ENCODE measurements at places on chromosomes 2 and 18. TPM values are rescaled to one million over a fixed set of nuclear protein-coding genes. Genes with fewer than 3 reads are reported as not detected.
A peak's percentile ranks its signal among the peaks of the same experiment; 100 is the strongest.

- DNase-seq, result no peak
Observed at GRCh38 chr2:85215081-85215447, 81.9 kb downstream of the TCF7L1 start.

DNA sequence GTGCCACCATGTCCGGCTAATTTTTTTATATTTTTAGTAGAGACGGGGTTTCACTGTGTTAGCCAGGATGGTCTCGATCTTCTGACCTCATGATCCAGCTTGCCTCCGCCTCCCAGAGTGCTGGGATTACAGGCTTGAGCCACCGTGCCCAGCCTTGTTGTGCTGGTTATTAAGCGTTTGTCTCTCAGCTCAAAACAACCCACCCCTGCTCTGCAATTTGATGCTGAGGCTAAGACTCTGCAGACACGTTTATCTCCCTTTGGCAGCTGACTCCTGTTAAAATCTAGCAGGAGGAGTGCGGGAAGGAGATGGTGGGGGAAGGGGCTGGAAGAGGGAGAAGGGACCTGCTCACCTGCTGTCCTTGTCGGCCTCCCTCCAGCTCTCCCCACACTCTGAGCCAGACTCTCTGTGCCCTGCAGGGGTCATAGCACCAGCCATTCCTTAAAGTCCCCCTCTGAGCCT, 29.9 kb upstream of the IMPA2 start:
- DNase-seq, result no peak

- no peak for DNase-seq
Observed at GRCh38 chr2:86646329-86646728, 22.7 kb upstream of the RNF103 start.

Gene RGPD4
- not detected for polyA plus RNA-seq

GRCh38 chr18:48109961-48110493, 179.6 kb upstream of the SMAD2 start:
- no peak for DNase-seq

DNA sequence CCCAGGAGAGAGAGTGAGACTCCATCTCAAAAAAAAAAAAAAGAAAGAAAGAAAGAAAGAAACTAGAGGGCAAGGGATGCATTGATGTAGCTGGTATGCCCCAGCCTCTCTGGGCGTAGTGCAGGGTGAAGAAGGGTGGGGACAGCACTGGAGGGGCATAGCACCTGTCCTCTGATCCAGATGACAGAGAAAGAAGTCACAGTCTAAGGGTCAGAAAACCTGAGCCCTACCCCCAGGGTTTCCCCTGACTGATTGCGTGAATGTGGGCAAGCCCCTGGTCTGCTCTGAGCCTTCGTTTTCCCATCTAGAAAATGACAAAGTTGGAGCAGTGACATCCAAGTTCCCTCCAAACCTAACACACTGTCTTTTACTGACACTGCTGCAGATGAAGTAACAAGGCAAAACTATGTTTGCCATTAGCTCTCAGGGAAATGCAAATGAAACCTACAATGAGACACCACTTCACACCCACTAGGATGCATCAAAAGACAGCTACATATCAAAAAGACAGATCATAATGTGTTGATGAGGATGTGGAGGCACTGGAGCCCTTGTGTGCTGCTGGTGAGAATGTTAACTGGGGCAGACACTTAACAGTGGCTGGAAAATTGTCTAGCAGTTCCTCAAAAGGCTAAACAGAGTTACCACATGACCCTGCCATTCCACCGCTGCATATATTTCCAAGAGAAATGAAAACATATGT, 19.5 kb upstream of the YWHAQ start:
- DNase-seq, result no peak

DNA sequence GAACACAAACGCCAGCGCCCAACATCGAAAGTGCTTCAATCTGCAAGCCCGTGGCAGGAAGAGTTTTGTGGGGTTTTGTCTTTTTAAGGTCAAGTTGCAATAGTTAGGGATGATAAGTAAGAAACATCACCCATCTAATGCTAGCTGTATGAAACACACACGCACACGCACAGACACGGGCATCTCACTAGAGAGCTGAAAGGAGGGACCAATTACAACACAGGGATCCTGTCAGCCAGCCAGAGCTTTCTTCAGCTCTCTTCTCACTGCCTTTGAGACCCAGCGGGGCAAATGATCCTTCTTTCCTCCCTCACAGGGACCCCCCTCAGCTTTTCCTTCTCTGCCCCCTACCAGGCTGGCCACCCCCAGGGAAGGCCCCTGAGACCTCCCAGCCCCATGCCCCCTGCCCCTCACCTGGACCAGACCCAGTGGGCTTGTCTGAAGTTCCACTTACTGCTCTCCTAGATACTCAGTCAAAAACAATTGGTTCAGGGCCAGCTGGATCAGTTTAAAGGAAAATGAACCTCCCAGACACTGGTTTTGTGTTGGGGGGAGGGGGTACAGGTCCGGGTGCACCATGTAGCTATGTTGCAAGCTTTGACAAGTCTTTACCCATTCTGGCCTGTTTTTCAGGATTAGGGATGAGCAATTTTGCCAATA, 17.9 kb downstream of the CYP26B1 start:
- no peak for DNase-seq

DNA sequence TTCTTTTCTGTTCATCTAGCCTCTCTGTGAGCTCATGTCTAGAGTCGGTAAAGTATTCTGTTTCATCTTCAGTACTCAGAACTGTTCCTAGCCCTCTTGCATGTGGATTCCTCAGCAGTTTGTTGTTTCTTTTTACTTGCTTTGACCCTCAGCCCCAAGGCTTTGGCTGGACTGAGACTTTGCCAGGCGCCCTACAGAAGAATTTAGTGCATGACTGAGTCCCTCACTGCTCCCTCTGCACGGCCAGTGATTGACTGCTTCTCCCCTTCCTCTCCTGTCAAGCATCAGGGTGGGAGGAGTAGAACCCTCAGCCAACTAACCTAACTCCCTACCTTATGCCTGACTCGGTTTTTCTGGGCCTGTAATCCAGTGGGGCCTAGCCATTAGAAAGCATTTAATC, 109.8 kb downstream of the ESCO1 start:
- no peak for DNase-seq

DNA sequence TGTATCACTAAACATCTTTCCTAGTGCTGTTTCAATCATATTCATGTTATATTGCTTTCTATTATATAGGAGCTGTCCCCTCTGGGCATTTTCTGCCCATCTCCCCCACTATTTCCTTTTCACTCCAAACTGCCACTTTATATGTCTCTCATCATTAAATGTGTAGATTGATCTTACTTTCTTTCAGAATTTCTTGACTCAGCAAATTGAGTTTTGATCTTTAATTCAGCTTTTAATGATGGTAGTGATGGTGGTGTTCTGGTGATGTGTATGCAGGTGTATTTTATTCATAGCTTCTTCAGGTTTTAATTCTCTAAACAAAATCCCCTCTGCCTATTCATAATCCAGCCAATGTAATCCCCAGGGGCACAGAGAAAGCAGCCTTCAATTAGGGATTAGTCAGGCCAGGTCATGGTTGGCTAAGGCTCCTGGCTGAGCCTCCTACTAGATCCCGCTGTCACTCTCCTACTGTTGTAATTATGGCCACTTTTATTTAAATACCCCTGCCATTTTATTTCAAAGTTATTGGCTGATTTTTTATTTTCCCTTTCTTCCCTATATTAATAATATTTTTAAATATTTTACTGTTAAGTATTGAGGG, 325.4 kb downstream of the SPAG16 start:
- no peak for DNase-seq

DNA sequence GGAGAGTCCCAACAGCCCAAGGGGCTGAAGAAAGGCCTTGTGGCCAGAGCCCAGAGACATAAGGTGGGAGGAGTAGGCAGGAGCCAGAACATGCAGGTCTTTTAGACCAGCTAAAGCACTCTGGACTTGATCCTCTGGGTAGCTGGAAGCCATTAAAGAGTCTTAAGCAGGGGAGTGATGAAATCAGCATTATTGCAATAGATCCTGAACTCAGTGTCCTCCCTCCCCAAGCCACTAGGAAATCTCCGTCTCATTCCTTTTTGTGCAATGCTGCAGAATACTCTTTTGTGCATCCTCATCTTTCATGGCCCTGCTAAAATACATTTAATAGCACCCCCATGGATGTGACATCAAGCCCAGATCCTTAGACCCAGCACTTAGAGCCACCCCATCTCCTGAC, 58.6 kb upstream of the ZCCHC2 start:
- DNase-seq, result no peak

- DNase-seq, result no peak
Observed at GRCh38 chr18:78779996-78780718, 199.5 kb upstream of the SALL3 start.

DNA sequence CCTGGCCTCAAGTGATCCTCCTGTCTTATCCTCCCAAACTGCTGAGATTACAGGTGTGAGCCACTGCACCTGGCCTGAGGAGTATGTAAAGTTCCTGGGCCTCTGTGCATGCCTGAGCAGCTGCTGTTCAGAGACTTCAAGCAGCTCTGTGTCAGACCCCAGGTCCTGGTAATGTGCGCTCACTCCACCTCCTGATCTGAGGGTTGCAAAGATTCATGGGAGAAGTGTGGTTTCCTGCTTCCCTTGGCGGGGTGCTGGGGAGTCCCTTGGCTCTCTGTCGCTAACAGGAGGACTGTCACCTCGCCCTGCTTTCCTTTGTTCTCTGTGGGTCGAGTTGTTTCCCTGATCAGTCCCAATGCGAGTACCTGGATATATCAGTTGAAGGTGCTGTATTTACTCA, 8.6 kb upstream of the IL36A start:
- peak; percentile 22 for DNase-seq

DNA sequence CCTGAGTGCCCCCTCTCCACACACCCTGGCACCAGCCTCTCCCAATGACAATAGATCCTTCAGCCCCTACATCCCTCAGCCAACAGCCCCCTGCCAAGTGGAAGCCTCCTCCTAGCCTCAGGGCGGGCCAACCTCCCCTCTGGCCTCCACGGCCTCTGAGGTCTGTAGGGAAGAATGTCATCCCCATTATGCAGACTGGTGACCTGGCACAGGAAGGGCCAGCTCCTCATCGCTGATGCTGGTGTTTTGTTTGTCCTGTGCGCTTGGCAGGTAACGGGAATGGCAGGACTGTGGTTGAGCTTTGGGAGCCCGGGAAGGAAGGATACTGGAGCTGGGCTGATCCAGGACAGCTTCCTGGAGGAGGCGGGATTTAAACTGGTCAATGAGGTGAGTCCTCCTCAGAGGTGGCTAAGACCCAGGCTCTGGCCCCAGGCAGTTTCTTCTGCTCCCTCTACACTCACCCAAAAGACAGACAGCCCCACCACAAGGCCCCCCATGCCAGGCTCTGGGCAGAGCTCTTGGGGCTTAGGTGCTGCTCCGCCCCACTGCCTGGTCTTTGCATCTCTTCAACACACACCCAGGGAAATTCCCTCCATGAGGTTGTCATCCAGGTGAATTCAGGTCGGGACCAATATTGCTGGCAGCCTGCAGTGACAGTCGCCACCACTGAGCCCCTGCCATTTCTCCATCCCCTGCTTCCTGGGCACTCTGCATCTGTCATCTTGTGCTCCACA, 75.2 kb upstream of the SMAD7 start:
- DNase-seq, result no peak

- DNase-seq, result no peak
Observed at GRCh38 chr2:45833968-45834344, 182.5 kb downstream of the PRKCE start.

Gene CXCR1
- 30.5 TPM for polyA plus RNA-seq

Gene IL36RN
- polyA plus RNA-seq, result not detected

- DNase-seq, result no peak
Observed at GRCh38 chr2:169254774-169255173, 107.6 kb downstream of the LRP2 start.

DNA sequence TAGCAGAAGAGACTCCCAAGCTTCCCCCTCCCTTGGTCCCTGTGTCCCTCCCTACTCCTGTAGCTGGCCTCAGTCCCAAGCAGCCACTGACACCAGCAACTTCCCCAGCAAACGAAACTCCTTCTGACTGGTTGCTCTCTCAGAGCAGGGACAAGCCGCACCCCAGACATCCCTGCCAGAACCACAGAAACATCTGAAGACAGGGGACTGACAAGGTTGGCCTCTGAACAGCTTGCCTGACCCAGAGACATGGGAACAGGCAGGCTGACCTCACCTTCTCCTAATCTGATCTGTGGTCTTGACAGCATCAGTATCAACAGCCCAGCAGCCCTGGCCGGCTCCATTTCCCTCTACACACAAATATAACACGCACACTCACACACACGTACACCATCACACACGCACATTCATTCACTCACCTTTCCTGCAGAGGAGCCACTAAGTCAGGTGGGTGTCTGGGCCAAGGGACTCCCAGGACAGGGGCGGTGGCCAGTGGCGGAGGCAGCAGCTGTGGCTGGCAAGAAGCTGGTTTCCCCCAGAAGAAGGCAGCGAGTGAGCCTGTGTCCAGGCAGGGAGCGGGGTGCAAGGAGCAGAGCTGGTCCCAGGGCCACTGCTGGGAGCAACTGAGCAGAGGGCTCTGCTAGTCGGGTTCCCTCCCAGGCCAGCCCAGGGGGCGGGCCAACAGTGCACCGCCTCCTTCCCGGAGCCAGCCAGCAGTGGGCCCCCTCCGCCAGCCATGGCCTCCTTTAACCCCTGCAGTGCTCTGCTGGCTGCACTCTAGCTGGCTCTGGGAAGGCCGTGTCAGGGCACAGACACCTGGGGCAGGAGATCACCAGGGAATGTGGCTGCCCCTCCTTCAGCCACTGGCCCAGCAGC, 59.1 kb downstream of the TNS1 start:
- no peak for DNase-seq

DNA sequence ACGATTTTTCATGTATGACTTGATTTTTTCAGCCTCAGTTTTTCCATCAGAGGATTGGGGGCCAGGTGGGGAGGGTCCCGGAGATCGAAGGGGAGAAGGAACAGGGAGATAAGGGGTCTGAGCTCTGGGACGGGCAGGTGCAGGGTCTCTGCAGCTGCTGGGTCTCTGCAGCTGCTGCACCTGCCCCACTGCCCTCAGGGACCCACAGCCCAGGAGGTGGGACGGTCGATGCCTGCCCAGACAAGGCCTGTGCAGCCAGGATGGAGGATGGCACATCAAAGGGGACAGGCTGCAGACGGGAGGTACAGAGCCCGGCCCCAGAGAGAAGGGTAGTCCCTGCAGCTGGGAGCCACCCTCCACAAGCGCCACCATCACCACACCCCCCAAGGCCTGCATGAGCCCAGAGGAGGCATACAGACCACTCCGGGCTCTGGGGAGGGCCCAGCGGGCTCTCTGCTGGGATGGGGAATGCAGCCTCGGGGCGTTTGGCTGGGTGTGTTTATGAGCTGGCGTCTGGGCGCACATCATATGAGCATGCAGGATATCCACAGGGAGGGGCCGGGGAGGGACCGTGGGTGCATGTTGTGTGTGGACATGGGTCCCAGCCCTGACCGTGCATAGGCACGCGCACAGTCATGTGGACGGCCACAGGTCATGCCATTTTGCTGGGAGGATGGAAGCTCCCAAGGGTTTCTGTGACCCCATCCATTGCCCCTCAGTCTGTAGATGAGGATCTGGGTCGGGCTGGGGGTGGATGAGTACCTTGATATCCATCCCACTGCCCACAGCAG, 34.9 kb upstream of the GPC1 start:
- DNase-seq, result no peak

GRCh38 chr18:47184419-47185050, 8.4 kb upstream of the IER3IP1 start:
- DNase-seq, result no peak

- DNase-seq, result no peak
Observed at GRCh38 chr2:63862806-63863205, 21.1 kb downstream of the UGP2 start.

- no peak for DNase-seq
Observed at GRCh38 chr2:205568620-205569019, 113.7 kb upstream of the NRP2 start.
